ENCODE measurements at places on chromosomes 4 and X. TPM values are rescaled to one million over a fixed set of nuclear protein-coding genes. Genes with fewer than 3 reads are reported as not detected.

The DRP2 gene
- not detected for total RNA-seq

The VSIG4 gene
- total RNA-seq = 17.6 TPM

The PNMA5 gene
- total RNA-seq = not detected

The ADGRL3 gene
- 0.11 TPM for total RNA-seq

The TRPC5OS gene
- total RNA-seq = not detected

The PHF8 gene
- total RNA-seq = 64.0 TPM

The CXCL6 gene
- total RNA-seq = 2.5 TPM

- H3K36me3 ChIP-seq = no peaks in the 10 kb centered on the region
- DNase-seq = no peak
- no peak overlapping the region for H3K4me3 ChIP-seq
- H3K27ac ChIP-seq = no peak overlapping the region
- H3K27me3 ChIP-seq = no peaks in the 10 kb centered on the region
- no peaks in the 10 kb centered on the region for H3K4me1 ChIP-seq
Measured at GRCh38 chr4:161604516-161605300, 559.1 kb downstream of the FSTL5 start.

DNA sequence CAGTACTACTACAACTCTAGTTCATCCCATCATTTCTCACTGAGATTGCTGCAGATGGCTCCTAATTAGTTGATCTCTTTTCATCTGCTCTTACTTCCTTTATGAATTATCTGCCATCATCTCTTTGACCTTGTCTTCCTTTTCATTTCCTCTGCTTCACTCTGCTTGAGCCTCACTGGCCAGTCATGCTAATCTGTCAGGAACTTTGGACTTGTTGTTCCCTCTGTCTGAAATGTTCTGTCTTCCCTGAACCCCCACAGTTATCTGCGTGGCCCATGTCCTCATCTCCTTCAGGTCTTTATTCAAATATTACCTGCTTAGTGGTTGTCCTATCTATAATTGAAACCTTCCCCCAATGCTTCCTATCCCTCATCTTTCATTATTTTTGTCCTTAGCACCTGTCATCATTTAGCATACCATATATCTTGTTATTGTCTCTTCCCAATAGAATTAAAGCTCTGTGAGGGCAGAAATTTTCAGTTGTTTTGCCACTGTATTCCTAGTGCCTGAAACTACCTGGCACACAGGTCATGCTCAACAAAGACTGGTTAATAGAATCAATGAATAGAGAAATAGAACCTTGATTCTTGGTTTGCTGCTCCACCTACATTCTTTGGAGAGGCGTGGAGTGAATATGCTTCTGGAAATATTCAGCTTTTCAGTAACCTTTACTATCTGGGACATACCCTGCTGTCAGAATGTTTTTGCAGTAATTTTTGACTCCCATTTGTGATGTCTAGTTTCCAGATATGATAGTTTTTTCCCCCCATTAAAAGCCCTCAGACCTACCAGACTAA lies 5.0 kb downstream of the SLC4A4 start:
- DNase-seq = no peak

GRCh38 chr4:39922399-39922798 lies 55.3 kb downstream of the PDS5A start:
- H3K4me3 ChIP-seq = no peak overlapping the region
- no peaks in the 10 kb centered on the region for H3K27me3 ChIP-seq
- no peak overlapping the region for H3K27ac ChIP-seq
- H3K4me1 ChIP-seq = no peaks in the 10 kb centered on the region
- no peak for DNase-seq
- H3K36me3 ChIP-seq = no peaks in the 10 kb centered on the region

DNA sequence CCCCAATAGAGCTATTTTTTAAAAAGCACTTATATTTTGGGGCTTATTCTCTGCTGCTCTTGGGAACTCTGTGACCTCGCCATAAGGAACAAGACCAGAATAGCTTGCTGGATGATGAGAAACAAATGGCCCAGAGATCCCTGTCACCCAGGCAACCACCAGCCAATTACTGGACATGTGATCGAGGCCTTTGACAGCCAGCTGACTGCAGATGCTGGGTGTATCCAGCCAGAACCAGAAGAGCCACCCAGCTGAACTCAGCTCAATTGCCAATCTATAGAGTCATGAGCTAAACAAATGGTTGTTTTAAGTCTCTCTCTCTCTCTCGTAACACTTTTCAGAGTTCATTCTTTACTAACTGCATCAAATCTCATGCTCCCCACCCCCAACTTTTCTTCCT lies 24.4 kb upstream of the CITED1 start:
- no peak overlapping the region for H3K27ac ChIP-seq
- no peaks in the 10 kb centered on the region for H3K4me1 ChIP-seq
- H3K27me3 ChIP-seq = no peaks in the 10 kb centered on the region
- H3K36me3 ChIP-seq = no peaks in the 10 kb centered on the region

GRCh38 chr4:151679231-151679630 lies 81.6 kb downstream of the GATB start:
- H3K4me1 ChIP-seq = no peaks in the 10 kb centered on the region
- no peak overlapping the region for H3K4me3 ChIP-seq
- DNase-seq = no peak

- no peak for DNase-seq
- H3K27ac ChIP-seq = no peak overlapping the region
- H3K4me3 ChIP-seq = no peak overlapping the region
- H3K36me3 ChIP-seq = no peaks in the 10 kb centered on the region
- H3K27me3 ChIP-seq = no peaks in the 10 kb centered on the region
Measured at GRCh38 chr4:17367201-17367600, 144.7 kb downstream of the QDPR start.

DNA sequence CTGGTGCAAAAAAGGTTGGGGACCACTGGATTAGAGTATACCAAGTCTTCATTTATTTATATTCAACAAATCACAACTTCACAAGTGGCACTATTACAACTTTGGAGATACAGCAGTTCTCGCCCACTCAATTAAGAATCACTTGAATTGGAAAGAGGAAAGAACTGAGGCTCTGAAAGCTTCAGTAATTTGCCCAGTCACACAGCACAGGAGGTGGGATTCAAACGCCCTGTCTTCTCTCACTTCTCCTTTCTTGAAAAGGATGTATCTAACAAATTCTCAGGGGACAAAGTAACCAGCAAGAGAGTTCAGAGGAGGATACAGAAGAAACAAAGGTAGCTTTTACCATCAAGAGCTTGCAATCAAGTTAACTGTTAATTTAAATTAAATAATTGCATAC lies 12.4 kb downstream of the SMIM14 start:
- peaks cover 3% of the 10 kb centered on the region for H3K36me3 ChIP-seq
- no peak for DNase-seq
- H3K4me3 ChIP-seq = no peak overlapping the region
- no peaks in the 10 kb centered on the region for H3K27me3 ChIP-seq
- H3K27ac ChIP-seq = no peak overlapping the region

DNA sequence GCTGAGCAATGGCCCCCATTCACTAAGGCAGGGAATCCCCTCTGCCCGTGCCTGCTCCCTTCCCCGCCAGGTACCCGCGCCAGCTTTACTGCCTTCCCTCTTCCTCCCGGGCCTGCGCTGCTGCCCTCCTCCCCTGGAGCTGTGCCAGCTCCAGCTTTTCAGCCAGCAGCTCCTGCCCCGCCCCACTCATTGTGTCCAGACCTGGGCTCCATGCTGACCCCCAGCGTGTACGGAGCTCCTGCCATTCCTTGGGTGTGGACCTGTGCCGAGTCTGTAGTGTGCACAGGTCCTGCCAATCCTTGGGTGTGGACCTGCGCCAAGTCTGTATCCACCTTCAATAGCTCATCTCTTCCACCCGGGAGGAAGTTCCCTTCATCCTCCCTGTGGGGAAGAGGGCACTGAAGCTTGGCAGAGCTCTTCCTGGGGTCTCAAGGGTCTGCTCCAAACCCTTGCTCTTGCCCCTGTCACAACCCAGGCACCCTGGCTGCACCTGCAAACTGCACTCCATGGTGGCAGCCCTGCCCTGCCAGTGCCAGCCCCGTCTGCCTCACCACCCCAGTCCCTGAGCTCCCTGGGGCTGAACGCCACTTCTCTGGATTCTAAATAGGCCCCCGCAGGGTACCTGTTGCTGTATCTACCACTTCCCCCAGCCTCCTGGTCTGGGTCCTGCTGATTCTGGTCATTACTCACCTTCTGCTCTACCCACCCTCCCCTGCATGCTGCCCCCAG lies 63.9 kb downstream of the TRMT44 start:
- no peak overlapping the region for H3K27ac ChIP-seq
- H3K36me3 ChIP-seq = no peaks in the 10 kb centered on the region
- H3K4me1 ChIP-seq = no peaks in the 10 kb centered on the region
- H3K4me3 ChIP-seq = no peak overlapping the region
- H3K27me3 ChIP-seq = no peaks in the 10 kb centered on the region

DNA sequence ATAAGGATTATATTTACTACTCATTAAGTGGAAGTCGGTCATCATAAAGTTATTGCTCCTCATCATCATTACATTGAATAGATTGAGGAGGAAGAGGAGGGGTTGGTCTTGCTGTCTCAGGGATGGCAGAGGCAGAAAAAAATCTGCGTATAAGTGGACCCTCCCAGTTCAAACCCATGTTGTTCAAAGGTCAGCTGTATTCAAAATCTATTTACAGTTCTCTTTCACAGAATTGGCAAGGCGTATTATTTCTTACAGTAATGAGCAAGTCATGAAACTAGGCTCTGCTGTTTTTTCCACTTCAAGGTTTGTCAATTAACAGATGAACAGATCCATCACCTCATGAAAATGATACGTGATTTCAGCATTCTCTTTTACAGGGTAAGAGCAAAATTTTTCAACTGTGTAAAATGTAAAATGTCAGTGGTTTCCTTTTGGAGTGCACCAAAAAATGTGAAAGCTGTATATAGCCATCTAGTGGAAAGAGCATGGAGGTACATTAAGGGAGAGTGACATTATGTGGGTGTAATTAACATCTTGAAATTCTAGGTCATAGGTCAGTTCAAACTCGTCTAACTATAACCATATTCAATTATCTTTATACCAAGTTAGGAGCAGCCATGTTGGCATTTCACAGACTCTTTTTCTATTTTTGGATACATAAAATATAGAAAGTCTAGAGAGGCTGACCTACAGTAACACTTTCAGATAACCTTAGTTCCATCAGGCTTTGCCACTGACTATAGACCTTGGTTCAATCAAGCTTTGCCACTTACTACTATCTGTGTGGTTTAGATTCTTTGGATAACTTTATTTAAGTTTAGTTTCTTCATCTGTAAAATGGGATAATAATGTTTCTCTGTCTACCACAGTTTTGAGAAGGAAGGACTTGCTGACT lies 30.1 kb downstream of the NEIL3 start:
- no peak for DNase-seq
- no peaks in the 10 kb centered on the region for H3K36me3 ChIP-seq
- no peak overlapping the region for H3K4me3 ChIP-seq
- no peaks in the 10 kb centered on the region for H3K4me1 ChIP-seq
- no peaks in the 10 kb centered on the region for H3K27me3 ChIP-seq
- no peak overlapping the region for H3K27ac ChIP-seq

DNA sequence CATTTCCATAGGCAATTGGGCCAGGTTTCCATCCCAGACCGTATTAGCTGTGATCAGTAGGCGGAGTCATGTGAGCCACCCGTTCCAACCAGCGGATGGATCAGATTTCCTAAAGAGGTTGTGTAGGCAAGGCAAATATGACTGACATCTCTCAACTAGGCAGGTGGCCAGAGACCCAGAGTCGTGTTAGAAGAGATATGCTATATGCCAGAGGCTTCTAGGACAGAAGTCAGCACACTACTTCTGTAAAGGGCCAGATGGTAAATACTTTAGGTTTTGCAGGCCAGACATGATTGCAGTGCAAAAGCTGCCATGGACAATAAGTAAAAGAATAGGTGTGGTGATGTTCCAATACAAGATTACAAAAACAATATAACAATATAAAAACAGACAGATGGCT lies 788.4 kb downstream of the RPA4 start:
- H3K4me1 ChIP-seq = no peaks in the 10 kb centered on the region
- DNase-seq = no peak
- no peak overlapping the region for H3K27ac ChIP-seq
- no peaks in the 10 kb centered on the region for H3K36me3 ChIP-seq

DNA sequence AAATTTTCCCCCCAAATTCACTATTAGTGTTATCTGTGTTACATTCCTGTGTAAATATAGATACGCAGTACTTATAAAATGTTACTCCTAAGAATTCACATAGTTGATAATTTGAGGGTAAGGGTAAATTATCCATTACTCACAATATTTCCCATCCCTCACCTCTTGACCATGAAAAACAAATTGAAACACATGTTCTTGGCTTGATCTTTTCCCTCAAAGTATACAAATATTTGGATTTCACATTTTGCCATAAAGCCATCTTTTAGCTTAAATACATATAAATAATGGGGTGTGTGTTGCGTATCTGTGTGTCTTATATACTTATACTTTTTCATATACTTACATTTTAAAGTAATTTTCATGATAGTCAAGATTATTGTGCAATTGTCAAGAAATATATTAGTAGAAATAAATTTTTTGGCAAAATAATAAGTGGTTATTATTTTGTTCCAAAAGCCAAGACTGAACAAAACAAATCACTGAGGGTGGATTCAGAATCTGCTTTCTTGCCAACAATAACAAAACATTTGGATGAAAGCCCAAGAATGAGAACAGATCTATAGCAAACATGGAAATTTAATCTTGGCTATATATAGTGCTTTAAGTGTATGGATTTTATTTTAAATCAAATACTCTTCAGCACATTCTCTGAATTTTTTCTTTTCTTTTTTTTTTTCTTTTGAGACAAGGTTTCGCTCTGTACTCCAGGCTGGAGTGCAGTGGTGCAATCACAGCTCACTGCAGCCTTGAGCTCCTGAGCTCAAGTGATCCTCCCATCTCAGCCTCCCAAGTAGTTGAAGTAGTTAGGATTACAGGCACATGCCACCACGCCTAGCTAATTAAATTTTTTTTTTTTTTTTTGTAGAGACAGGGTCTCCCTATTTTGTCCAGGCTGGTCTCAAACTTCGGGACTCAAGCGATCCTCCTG lies 48.5 kb upstream of the PRSS48 start:
- H3K36me3 ChIP-seq = no peaks in the 10 kb centered on the region
- DNase-seq = no peak
- no peaks in the 10 kb centered on the region for H3K27me3 ChIP-seq
- no peaks in the 10 kb centered on the region for H3K4me1 ChIP-seq

- H3K4me1 ChIP-seq = no peaks in the 10 kb centered on the region
- no peaks in the 10 kb centered on the region for H3K36me3 ChIP-seq
- H3K27me3 ChIP-seq = no peaks in the 10 kb centered on the region
- H3K27ac ChIP-seq = no peak overlapping the region
- no peak for DNase-seq
Measured at GRCh38 chr4:15402146-15402545, 25.7 kb upstream of the C1QTNF7 start.

DNA sequence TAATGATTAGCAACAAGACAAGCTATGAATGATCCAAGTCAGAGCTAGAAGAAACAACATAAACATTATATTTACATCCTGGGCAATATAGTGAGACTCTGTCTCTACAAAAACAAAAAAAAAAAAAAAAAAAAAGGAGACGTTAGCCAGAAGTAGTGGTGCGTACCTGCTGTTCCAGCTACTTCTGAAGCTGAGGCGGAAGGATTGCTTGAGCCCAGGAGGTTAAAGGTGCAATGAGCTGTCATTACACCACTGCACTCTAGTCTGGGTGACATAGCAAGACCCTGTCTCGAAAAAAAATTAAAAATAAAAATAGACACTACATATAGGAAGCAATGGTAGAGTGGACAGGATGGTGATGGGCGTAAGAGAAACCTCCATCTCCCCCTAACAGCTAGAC lies 144.6 kb upstream of the VCX3A start:
- H3K36me3 ChIP-seq = no peaks in the 10 kb centered on the region
- no peak overlapping the region for H3K4me3 ChIP-seq
- no peak for DNase-seq

GRCh38 chrX:3609810-3610209 lies 103.6 kb downstream of the PRKX start:
- H3K4me3 ChIP-seq = no peak overlapping the region
- no peak overlapping the region for H3K27ac ChIP-seq
- no peaks in the 10 kb centered on the region for H3K36me3 ChIP-seq
- no peaks in the 10 kb centered on the region for H3K4me1 ChIP-seq
- H3K27me3 ChIP-seq = no peaks in the 10 kb centered on the region
